ENCODE measurements at places on chromosomes 12 and 14. TPM values are rescaled to one million over a fixed set of nuclear protein-coding genes. Genes with fewer than 3 reads are reported as not detected.

GPX2 gene
- not detected for total RNA-seq

TEX22 gene
- total RNA-seq: 2.4 TPM

DLGAP5 gene
- total RNA-seq: 110 TPM

GRIN2B gene
- not detected for total RNA-seq

LARP4 gene
- 60.1 TPM for total RNA-seq

RDH12 gene
- not detected for total RNA-seq

ISM2 gene
- total RNA-seq: not detected

PLD4 gene
- total RNA-seq: not detected

EIF2S3B gene
- 2.3 TPM for total RNA-seq

DNA sequence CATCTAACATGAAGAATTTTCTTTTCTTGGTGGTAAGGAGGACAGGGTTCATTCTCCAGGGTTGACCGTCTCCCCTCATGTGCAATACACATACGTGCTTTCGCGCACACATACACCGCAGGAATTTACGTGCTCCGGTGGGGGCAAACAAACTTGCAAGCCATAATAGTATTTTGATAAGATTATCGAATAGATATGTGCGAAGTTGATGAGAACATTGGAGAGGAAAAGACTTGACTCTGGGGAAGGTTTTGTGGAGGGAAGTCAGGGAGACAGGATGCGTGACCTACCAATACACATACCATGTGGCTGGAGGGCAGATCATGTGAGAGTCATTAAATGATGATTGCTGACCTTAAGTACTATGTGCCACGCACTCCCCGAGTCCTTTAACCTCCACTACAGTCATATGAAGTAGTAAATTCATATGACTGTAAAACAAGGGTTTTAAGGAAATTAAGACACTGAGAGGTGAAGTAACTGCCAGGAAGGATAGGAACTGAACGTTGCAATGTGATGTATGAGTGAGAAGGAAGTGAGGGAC is 921 bp downstream of the RAD51B start:
- H3K4me1 ChIP-seq: peaks cover 32% of the 10 kb centered on the region
- H3K27me3 ChIP-seq: no peaks in the 10 kb centered on the region
- H3K4me3 ChIP-seq: peak overlapping the region; percentile 99
- DNase-seq: peak; percentile 30
- H3K36me3 ChIP-seq: peaks cover 3% of the 10 kb centered on the region

GRCh38 chr12:116996621-116997020 is 85.9 kb downstream of the FBXW8 start:
- no peak for DNase-seq
- peaks cover 3% of the 10 kb centered on the region for H3K36me3 ChIP-seq
- no peaks in the 10 kb centered on the region for H3K4me1 ChIP-seq
- H3K4me3 ChIP-seq: no peak overlapping the region
- no peaks in the 10 kb centered on the region for H3K27me3 ChIP-seq

- H3K36me3 ChIP-seq: peaks cover 16% of the 10 kb centered on the region
- no peaks in the 10 kb centered on the region for H3K27me3 ChIP-seq
- peaks cover 51% of the 10 kb centered on the region for H3K4me1 ChIP-seq
- H3K4me3 ChIP-seq: peak overlapping the region; percentile 17
Measured at GRCh38 chr12:10293570-10294227, 14.0 kb upstream of the KLRD1 start.

GRCh38 chr12:49105504-49106084 is 5.1 kb downstream of the LMBR1L start:
- H3K27ac ChIP-seq: no peak overlapping the region
- peaks cover 35% of the 10 kb centered on the region for H3K4me1 ChIP-seq
- no peak overlapping the region for H3K4me3 ChIP-seq

DNA sequence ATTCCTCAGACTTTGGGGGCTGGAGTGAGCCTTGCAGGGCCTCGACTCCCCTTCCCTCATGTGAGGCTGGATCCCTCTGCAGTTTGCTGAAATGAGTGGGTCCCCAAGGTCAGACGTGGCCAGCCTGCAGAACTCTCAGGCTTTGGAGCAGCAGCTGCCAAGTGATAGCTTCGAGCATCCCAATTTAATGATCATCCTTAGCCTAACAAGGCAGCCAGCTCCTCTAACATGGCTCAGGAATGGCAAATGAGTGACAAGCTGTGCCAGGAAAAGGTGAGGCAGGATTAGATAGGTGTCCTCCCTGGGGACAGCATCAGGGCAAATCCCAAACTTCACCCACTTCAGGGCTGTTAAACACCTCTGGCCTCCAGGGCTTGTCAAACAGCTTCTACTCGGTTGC is 130.7 kb upstream of the PWP1 start:
- no peak overlapping the region for H3K27ac ChIP-seq
- no peak for DNase-seq
- H3K4me1 ChIP-seq: peaks cover 2% of the 10 kb centered on the region
- H3K36me3 ChIP-seq: peaks cover 4% of the 10 kb centered on the region
- H3K27me3 ChIP-seq: no peaks in the 10 kb centered on the region
- H3K4me3 ChIP-seq: no peak overlapping the region

DNA sequence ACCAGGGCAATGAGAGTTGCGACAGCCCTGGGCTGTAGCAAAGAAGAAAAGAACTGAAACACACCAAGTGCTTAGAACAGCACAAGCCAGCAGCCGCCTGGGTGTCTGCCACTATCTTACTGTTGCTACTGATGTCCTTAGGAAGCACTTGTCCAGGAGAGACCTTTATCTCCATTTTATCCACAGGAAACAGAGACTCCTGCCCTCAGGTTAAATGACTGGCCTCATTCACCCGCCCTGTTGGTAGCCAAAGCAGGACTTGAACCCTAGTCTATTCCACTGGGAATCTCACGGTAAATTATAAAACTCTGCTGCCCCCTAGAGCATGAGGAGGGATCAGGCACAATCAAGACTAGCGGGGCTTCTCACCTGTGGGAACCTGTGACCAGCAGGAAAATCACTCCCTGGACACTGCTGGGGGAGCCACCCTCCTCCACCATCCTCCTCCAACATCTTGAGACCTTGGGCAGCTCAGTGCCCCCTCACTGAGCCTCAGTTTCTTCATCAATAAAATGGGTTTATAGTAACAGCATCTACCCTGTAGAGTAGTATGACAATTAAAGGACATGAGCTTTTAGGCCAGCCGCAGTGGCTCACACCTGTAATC is 20.5 kb upstream of the TESC start:
- no peaks in the 10 kb centered on the region for H3K36me3 ChIP-seq
- H3K27me3 ChIP-seq: peaks cover 3% of the 10 kb centered on the region
- H3K4me1 ChIP-seq: peaks cover 6% of the 10 kb centered on the region
- H3K4me3 ChIP-seq: no peak overlapping the region
- H3K27ac ChIP-seq: no peak overlapping the region

DNA sequence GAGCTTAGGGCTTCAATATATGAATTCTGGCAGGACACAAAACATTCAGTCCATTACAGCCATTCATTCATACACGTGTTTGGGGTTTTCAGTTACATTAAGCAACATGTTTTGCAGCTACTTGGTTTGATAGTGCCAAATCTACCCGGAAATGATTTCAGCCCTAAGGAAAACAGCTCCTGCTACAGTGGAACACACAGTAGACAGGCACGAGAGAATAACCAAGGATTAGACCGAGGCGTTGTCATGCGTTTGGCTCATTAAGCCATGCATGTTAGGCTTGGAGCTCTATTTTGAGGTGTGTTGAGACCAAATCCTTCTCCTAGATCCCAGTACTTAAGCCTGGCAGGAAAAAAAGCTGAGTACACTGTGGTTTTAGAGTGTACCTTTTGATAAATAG is 177.4 kb downstream of the PRKCH start:
- no peaks in the 10 kb centered on the region for H3K27me3 ChIP-seq
- H3K4me1 ChIP-seq: peaks cover 64% of the 10 kb centered on the region
- peaks cover 87% of the 10 kb centered on the region for H3K36me3 ChIP-seq
- no peak overlapping the region for H3K4me3 ChIP-seq

GRCh38 chr14:62453226-62453625 is 592.0 kb downstream of the KCNH5 start:
- no peak for DNase-seq
- no peaks in the 10 kb centered on the region for H3K4me1 ChIP-seq
- H3K27ac ChIP-seq: no peak overlapping the region

- DNase-seq: no peak
- peaks cover 3% of the 10 kb centered on the region for H3K27me3 ChIP-seq
- peaks cover 3% of the 10 kb centered on the region for H3K36me3 ChIP-seq
Measured at GRCh38 chr12:75935539-75936242, 95.9 kb downstream of the PHLDA1 start.

- H3K27ac ChIP-seq: no peak overlapping the region
- H3K36me3 ChIP-seq: no peaks in the 10 kb centered on the region
- no peak for DNase-seq
Measured at GRCh38 chr14:105501504-105502291, 10.7 kb downstream of the TEDC1 start.

DNA sequence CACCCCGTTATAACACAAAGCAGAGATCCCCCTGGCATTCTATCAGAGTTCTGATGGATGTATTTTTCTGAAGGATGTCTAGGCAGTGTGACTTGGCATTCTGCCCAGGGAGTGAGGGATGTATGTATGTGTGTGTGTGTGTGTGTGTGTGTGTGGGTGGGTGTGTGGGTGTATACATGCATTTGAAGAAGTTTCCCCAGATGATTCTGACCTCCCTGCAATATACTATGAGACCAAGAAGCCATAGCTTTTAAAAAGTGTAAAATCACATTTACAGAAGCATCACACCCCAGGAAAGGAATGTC is 59.7 kb upstream of the NAP1L1 start:
- no peak overlapping the region for H3K27ac ChIP-seq
- H3K27me3 ChIP-seq: peaks cover 2% of the 10 kb centered on the region
- H3K4me3 ChIP-seq: no peak overlapping the region
- H3K36me3 ChIP-seq: no peaks in the 10 kb centered on the region
- DNase-seq: no peak
- peaks cover 20% of the 10 kb centered on the region for H3K4me1 ChIP-seq

- no peaks in the 10 kb centered on the region for H3K27me3 ChIP-seq
- no peak overlapping the region for H3K4me3 ChIP-seq
- no peak for DNase-seq
Measured at GRCh38 chr12:60014436-60014835, 418.6 kb downstream of the SLC16A7 start.

DNA sequence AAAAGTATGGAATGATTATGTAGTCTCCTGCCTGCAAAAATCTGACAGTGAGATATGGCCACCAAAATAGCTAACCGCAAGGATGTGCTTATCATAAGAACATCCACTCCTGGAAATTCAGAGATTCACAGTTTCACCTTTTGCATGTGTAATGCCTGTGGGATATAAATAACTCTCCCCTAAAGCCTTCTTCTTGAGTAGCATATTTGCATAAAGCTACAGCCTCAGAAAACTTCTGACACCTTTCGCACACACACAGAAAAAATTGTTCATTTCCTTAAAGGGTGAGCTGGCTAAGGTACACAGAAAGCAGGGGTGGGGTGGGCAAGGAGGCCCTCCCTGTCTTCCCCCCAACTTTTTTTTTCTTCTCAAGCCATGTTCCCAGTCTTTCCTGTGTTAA is 3.1 kb upstream of the IGF1 start:
- DNase-seq: no peak
- H3K4me3 ChIP-seq: no peak overlapping the region
- peaks cover 5% of the 10 kb centered on the region for H3K36me3 ChIP-seq
- peak overlapping the region; percentile 84 for H3K27ac ChIP-seq
- no peaks in the 10 kb centered on the region for H3K27me3 ChIP-seq

GRCh38 chr14:91351512-91351862 is 66.1 kb downstream of the CCDC88C start:
- H3K36me3 ChIP-seq: peaks cover 75% of the 10 kb centered on the region
- peak overlapping the region; percentile 78 for H3K4me3 ChIP-seq
- H3K27ac ChIP-seq: peak overlapping the region; percentile 94
- no peak for DNase-seq
- H3K27me3 ChIP-seq: no peaks in the 10 kb centered on the region
- H3K4me1 ChIP-seq: peaks cover 94% of the 10 kb centered on the region

DNA sequence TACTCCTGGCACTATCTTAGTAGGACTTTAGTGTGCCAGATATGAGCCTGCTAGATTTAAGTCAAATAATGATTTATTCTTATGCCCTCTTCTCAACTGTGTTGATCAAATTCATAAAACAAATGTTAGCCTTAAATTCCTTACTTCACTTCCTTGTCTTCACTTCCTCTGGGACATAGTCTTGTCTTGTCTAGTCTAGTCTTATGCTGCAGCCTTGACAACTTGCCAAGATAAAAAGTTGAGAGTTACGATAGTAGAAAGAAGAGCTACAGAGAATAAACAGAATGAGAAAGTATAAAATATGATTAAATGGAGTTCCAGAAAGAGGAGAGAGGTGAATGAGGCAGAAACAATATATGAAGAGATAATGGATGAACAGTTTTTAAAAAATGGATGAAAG is 378.1 kb downstream of the DAD1 start:
- no peaks in the 10 kb centered on the region for H3K27me3 ChIP-seq
- peaks cover 4% of the 10 kb centered on the region for H3K4me1 ChIP-seq
- no peak overlapping the region for H3K4me3 ChIP-seq
- H3K27ac ChIP-seq: no peak overlapping the region
- DNase-seq: no peak

- DNase-seq: no peak
- H3K4me3 ChIP-seq: no peak overlapping the region
- H3K27me3 ChIP-seq: no peaks in the 10 kb centered on the region
- no peak overlapping the region for H3K27ac ChIP-seq
Measured at GRCh38 chr12:99035803-99036202, 390.7 kb downstream of the APAF1 start.

DNA sequence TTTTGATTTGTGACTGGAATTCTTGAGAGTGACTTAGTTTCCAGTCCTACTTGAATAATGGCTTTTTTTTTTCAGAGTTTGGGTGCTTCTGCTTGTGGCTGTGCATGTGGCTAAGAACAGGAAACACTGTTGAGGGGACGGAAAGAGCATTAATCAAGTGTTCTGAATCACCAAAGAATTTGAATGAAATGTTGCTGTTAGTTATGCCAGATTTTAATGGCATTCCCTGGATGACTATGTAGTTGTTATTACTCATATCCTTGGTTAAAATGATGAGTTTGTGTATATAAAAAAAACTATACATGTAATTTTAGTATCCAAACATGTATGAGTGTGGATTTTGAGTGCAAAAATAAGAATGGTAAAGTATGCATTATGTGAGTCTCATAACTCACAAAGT is 347.9 kb downstream of the BCAT1 start:
- no peak for DNase-seq
- no peak overlapping the region for H3K27ac ChIP-seq
- H3K4me3 ChIP-seq: no peak overlapping the region
- no peaks in the 10 kb centered on the region for H3K36me3 ChIP-seq
- no peaks in the 10 kb centered on the region for H3K4me1 ChIP-seq

- no peaks in the 10 kb centered on the region for H3K27me3 ChIP-seq
- H3K36me3 ChIP-seq: no peaks in the 10 kb centered on the region
- H3K4me3 ChIP-seq: no peak overlapping the region
- H3K4me1 ChIP-seq: peaks cover 6% of the 10 kb centered on the region
- no peak for DNase-seq
- no peak overlapping the region for H3K27ac ChIP-seq
Measured at GRCh38 chr14:44657696-44658388, 150.8 kb upstream of the FSCB start.

- peaks cover 2% of the 10 kb centered on the region for H3K36me3 ChIP-seq
- no peak overlapping the region for H3K27ac ChIP-seq
- H3K4me3 ChIP-seq: no peak overlapping the region
- no peak for DNase-seq
- H3K27me3 ChIP-seq: no peaks in the 10 kb centered on the region
- no peaks in the 10 kb centered on the region for H3K4me1 ChIP-seq
Measured at GRCh38 chr14:100416921-100417860, 94.1 kb downstream of the SLC25A47 start.

All from activated CD8-positive, alpha-beta T cell treated with anti-CD3 and anti-CD28 coated beads, Interleukin-2, amount 10 ng/mL, durations not matched to agents 7 days and 5 days (primary cell).